Suppressor macrophage treated with lipopolysaccharide for 4 hours (primary cell): ENCODE measurements at places on chromosomes 1 and 21.
A peak's percentile ranks its signal among the peaks of the same experiment; 100 is the strongest.

DNA sequence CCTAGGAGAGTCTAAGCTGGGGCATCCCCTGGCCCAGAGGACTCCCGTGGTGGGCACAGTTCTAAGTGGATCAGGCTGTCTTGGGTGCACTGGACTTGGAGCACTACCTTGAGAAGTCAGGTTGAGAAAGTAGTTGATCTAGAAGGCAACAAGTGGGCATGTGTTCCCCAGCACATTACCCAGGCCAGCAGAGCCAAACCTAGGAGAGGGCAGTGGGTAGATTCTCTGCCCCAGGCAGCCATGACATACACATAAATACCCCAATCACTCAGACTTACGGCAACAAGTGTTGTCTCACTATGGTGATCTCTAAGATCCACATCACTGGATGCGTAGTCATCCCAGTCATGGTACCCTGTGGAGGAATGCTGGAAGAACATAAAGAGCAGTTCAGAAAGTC is 1.6 kb upstream of the PMF1 start:
- DNase-seq, result no peak

GRCh38 chr1:63663873-63664272 is 70.7 kb downstream of the PGM1 start:
- DNase-seq, result no peak

DNA sequence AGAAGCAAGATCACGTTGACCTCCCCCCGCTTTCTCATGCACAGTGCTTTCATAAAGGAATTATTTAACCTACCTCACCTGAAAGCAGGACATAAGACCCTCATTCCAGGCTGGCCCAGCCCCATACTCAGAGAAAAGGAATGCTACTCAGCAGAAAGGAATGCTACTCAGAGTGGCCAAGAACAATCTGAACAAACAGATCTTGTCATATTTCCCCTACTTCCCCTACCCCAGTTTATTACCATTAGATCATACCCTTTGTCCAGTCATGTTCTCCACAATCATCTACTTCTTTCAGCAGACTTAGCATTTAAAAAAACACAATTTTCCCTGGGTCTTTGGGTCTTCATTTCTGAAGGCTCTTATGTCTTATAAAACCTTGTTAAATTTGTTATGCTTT is 89.8 kb downstream of the SLC16A1 start:
- DNase-seq, result no peak

DNA sequence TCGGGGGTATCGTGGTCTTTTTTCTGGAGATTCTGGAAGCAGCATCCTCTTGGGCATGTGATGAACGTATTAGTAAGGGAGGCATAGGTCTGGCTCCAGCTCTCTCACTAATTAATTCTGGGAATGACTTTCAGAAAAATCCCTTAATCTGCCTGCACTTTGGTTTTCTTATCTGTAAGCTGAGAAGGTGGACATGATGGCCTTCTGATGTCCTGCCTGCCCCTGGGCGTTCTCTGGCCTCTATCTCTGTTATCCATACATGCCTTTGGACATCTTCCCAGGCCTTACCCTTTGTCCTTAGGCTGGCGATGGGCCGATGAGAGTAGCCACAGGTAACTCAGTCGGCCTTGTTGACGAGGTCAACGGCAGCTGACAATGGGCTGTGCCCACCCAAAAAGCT is 8.8 kb downstream of the NTRK1 start:
- no peak for DNase-seq

DNA sequence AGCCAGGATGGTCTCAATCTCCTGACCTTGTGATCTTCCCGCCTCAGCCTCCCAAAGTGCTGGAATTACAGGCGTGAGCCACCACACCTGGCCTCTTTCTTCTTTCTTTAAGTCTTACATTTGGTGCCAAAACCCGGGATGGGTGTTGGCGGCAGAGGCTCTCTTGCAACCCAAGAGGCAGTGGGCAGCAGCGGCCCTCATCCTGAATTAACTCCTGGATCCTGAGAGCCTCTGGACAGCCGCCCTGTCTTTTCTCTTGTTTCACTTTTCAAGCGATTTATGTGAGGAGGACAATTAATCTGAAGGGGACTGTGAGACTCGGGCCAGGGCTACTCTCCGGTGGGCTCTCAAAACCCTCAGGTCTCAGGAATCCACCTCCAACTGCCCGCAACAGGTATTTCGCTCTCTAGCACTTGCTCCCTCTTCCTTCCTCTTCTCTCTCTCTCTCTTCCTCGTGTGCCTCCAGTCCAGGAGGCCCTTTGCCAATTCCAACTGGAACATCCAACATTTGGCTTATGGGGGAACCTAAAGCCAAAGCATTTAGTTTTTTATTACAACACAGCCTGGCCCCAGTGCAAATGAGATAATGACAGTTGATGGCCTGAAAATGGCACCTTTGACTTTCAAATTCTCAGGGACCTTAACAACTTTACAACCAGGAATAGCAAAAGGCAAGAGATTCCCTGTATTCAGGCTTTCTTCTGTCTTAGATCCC is 18.1 kb upstream of the SLC2A5 start:
- no peak for DNase-seq

DNA sequence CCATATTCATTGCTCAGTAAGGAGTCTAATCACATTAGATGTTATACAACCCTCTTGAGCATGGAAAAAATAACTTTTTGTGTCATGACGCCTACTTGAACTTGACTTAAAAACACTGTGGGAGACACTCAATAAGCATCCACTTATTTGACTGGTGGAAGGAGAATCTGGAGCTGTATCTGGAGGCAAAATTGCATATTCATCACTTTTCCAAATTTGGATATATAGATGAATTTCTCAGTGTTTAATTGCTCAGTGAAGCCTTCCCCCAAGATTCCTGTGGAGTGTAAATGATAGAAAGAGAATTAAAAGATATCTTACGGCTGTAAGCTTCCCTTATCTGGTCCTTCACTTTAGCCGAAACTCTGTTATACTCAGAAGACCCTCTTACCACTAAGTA is 610.7 kb upstream of the ADGRL2 start:
- DNase-seq, result no peak

DNA sequence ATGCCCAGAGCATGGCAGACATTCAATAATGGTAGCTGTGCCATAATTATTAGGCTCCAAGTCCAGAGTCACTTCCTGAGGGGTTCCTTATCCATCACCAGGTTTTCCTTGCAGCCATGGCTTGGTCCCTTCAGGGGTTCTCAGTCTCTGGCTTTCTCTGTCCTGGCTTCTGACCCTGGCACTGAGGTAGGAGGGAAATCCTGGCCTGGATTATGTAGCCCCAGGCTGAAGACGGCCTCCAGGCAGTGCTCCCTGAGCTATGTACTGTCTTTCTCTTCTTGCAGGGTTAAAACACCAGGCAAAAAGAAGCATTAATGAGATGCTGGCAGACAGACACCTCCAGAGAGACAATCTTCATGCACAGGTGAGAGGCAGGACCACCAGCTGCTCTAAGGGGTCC is 9.5 kb upstream of the PADI3 start:
- DNase-seq, result peak; percentile 62

- DNase-seq, result peak; percentile 81
These were observed 80.9 kb upstream of the SYT6 start for GRCh38 chr1:114234408-114235124.

DNA sequence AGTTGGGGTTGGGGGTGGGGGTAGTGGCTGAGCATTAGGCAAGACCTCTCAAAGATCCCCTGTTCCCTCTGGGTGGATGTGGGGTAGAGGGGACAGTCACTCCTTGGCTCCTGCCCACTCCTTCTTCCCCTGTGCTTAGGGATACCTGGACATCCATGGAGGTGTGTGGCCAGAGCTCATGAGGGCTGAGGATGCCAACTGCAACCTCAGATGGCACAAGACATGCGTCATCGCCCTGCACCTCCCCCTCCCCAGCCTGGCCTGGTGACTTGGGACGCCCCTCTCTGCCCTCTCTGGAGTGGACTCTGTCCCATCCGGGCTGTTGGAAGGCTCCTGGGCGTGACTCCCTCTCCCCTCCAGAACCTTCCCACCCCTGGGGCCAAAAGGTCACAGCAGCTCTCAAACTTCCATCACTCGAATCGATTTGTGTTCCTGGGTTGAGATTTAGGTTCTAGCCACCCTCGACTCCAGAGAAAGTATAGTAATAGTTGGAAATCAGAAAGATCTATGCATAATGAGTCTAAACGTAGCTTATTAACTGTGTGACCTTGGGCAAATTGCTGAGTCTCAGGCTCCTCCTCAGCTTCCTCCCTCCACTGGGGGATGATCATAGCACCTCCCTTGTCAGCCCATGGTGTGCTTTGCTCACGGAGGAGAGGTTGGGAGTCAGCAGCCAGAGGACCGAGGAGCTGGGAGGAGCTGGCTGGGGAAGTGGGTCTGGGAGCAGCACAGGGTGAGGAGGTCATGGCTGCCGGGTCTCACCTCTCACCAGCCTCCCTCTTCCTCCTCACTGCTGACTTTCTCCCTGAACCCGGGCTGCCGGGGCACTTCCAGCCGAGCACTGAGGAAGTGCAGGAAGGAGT is 2.2 kb upstream of the PTPN7 start:
- peak; percentile 58 for DNase-seq

GRCh38 chr21:31912501-31912900 is 39.7 kb downstream of the HUNK start:
- no peak for DNase-seq

DNA sequence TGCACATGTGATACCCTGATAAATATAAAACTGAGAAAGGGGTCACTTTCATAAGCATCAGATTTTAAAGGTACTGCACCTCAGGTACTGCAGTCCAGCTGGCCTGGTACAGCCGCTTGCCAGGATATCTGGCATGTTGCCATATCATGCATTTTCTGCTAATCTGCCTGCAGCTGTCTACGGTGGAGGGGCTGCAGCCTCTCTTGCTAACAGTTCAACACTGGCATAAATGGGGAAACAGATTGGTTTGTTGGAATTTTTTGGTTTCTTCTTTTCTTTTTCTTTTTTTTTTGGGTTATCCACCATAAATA is 71.5 kb downstream of the MIS18A start:
- DNase-seq, result no peak

GRCh38 chr1:162145966-162146696 is 76.6 kb downstream of the NOS1AP start:
- DNase-seq, result no peak

DNA sequence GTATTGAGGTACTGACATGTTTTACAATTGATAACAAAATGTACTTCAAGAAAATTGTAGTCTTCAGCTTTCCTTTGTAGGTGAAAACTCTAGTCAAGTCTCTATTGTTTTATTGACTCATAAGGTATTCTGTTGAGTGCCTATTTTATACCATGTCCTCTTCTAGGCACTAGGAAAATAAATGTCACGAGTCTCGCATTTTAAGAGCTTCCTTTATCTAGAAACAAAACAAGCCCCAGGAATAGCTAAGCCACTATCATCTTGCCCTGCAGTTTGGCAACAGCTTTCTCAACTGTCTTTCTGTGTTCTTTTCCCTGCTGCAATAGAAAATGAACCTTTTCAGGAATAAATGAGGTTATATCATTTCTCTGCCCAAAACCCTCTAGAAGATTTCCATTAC is 288.5 kb upstream of the NEGR1 start:
- no peak for DNase-seq
